ENCODE measurements at places on chromosomes 5 and 9.

DNA sequence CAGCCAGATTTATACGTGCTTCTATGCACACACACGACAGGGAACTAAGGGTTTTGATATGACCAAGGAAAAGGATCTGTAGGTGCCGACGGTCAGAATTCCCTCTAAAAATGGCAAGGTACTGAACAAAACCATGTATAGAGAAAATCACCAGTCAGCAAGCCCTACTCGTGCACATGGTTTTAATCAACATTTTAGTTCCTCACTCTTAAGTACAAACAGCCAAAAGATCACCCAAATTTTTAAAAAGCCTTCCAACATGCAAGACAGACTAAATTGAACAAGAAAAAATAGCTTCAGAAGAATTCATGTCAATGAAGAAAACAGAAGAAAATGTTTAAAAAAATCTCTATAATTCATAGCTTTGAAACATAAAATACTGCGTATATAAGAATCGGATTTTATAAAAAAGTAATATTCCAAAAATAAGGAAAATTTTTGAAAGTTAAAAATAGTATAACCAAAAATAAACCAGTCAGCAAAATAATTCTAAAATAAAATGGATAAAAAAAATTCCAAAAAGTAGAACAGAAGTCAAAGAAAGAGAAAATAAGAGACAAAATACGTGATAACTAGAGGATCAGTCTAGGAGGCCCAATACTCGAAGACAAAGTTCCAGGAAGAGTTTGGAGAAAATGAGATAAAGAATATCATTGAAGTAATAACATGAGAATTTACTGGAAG, 43.0 kb upstream of the KCNV2 start:
- no peak overlapping the region for H3K4me3 ChIP-seq
- H3K36me3 ChIP-seq = no peaks in the 10 kb centered on the region
- H3K27ac ChIP-seq = no peak overlapping the region
- no peaks in the 10 kb centered on the region for H3K4me1 ChIP-seq
- H3K27me3 ChIP-seq = no peaks in the 10 kb centered on the region

GRCh38 chr9:37437010-37437409, 14.5 kb downstream of the GRHPR start:
- no peaks in the 10 kb centered on the region for H3K27me3 ChIP-seq
- no peak for DNase-seq
- H3K4me1 ChIP-seq = peaks cover 4% of the 10 kb centered on the region

- H3K4me1 ChIP-seq = peaks cover 48% of the 10 kb centered on the region
- peak; percentile 70 for DNase-seq
- peaks cover 18% of the 10 kb centered on the region for H3K36me3 ChIP-seq
- H3K27me3 ChIP-seq = no peaks in the 10 kb centered on the region
- H3K27ac ChIP-seq = peak overlapping the region; percentile 95
These were observed 6.4 kb upstream of the ST6GALNAC6 start for GRCh38 chr9:127905788-127906191.

DNA sequence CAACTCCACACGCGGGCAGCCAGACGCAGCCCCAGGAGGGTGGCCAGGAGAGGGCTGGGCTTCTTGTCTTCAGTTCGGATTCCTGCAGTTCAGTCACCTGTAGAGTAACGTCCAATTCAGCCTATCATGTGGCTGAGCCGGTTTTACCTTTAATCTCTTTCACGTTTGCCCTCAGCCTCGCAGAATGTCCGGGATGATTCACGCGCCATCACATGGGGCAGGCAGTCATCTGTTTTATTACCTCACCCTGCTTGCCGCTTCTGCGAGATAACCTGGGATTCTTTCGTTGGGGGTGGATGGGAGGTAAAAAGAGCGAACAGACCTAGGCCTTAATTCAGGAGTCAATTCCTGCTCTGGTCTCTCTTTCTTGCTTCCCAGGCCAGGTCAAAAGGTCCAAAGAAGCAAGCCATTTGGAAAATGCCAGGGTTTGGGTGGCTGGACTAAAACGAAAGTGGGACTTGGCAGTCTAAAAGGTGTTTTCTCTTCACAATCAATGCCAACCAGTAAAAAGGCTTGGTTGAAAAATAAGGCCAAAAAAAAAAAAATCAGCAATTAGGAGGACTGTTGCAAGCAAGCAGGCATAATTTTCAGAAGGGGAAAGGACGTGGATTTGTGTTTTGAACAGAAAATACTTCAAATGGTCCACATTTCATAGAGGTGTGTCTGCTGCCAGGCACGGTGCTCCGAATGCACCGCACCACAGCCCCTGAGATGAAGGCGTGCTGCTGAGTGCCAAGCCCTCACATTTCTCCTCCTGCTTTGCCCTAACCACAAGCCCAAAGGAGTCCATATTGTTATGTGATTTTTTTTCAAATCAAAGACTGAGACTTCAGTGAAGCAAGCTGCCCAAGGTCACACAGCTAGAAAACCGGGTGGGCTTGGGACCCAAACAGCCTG, 2.8 kb upstream of the WWC1 start:
- no peaks in the 10 kb centered on the region for H3K36me3 ChIP-seq
- peaks cover 48% of the 10 kb centered on the region for H3K27me3 ChIP-seq
- DNase-seq = no peak
- H3K4me1 ChIP-seq = peaks cover 9% of the 10 kb centered on the region

Data from activated CD4-positive, alpha-beta T cell treated with anti-CD3 and anti-CD28 coated beads, Interleukin-2, amount 10 ng/mL, durations not matched to agents 7 days and 5 days (primary cell).